Activated naive CD4-positive, alpha-beta T cell treated with anti-CD3 and anti-CD28 coated beads, Interleukin-2, amount 50 U/mL, for 72 hours (primary cell): ENCODE measurements at places on chromosomes 16 and 17.

DNA sequence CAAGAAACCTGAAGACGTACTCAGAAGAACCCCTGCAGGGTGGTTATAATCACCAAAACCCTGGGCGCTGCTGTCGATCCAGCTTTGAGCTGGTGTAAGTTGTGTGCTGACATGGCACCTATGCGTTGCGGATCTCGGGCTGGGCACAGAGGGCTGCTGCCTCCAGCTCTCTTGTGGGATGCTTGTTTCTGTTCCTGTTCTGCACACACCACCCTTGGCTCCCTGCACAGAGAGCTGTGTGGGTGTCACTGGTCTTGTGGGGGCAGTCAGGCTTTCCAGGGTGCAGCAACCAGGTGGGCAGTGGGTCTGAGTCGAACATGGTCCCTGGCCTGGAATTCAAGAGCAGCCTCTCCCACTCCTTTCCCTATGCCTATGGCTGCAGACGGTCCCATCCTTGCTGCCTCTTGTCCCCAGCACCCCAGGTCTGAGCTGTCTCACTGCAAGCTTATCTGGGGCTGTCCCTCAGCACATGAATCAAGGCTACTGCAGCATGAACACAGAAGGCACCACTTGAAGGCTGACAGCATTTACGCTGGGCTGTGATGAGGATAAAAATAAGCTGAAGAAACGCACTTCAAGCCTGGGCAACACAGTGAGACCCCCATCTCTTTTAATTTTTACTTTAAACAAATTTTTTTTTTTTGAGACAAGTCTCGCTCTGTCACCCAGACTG lies 20.1 kb downstream of the ZNF276 start:
- DNase-seq = no peak

- no peak for DNase-seq
These were observed 27.8 kb upstream of the ITGA3 start for GRCh38 chr17:50027881-50028735.

GRCh38 chr17:81912441-81913309 lies 1.5 kb upstream of the PCYT2 start:
- no peak for DNase-seq

DNA sequence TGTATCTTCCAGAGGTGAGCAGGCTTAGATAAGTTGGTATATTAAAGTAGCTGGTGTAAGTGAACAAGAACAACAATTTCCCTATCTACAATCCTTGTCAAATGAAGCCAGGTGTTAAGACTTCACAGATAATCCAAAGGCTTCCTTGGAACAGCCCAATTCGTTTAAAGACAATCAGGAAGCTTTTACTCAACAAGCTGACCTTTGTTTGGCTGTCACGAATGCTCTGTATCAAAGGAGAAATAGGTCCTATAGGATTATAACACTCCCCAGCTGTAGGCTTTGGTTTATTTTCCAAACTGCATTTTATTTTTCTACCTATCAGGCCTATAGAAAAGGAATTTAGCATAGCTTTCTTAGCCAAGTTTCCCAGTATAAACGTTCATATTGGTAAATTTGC lies 766.5 kb upstream of the GOT2 start:
- DNase-seq = no peak

- DNase-seq = no peak
These were observed 11.5 kb upstream of the PRSS54 start for GRCh38 chr16:58306327-58306726.

GRCh38 chr17:43578699-43579565 lies 32.8 kb upstream of the ETV4 start:
- DNase-seq = peak; percentile 22

DNA sequence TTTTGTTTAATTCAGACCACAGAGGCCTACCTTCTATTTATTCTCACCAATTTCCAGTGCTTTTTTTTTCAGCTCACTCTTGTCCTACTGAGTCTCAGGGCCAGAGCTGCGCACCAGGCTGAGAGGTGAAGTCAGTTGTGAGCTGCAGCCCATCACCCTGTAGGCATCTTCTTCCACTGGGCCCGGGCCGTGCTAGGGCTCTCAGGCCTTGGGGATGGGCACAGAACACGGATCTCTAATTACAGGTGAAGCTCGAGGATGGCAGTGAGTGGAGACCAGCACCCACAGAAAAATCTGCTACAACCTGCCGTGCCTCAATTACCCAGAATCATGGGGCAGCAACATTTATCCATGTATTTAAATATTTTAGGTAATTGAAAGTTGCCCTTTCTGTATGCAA lies 82.1 kb downstream of the IRX5 start:
- DNase-seq = no peak

DNA sequence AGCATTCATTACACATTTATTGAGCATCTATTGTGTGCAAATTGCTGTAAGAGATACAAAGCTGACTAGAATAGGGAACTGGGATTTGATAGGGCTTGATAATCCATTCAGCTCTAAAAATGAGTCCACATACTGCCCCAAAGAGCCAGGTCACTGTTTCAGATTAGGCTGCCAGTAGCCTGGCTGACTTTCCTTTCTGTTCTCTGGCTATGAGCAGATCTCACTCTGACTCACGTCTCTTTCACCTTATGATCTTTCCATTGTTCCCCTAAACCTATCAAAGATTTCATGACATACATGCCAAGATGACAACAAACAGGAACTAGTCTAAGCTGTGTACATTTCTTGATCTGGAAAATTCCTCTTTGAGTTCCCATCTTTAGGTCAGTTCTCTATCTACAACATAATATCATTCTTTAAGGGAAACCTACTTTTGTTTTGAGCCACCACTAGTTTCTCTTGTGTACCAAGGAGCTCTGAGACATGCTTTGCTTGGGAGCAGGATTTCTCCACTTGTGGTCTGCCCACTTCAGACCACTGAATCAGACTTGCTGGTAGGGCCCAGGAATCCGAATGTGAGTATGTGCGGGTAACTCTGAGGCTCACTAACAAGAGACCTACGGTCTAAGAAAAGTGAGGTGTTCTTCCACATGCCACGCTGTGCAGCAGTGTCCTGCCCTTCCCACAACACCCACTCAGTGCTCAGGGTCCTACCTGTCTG lies 40.9 kb upstream of the ICAM2 start:
- peak; percentile 12 for DNase-seq

- no peak for DNase-seq
These were observed 17.0 kb upstream of the NTN1 start for GRCh38 chr17:9004132-9004960.

DNA sequence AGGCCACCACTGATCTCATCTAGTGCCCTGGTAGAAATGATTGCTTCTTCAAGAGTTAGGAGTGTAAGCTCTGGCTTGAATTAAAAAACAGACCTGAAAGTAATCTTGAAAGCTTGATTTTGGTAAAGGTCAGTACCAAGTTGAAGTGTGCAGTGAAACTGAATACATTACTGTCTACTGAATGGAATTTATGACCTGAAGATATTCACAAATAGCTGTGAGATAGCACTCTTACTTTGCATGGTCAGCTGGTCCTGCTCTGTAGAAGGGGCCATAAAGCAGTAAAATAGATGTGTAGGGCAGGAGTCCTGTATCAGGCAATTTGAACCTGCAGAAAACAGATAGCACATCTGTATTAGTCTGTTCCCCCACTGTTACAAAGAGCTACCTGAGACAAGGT lies 78.6 kb downstream of the MYH13 start:
- no peak for DNase-seq

DNA sequence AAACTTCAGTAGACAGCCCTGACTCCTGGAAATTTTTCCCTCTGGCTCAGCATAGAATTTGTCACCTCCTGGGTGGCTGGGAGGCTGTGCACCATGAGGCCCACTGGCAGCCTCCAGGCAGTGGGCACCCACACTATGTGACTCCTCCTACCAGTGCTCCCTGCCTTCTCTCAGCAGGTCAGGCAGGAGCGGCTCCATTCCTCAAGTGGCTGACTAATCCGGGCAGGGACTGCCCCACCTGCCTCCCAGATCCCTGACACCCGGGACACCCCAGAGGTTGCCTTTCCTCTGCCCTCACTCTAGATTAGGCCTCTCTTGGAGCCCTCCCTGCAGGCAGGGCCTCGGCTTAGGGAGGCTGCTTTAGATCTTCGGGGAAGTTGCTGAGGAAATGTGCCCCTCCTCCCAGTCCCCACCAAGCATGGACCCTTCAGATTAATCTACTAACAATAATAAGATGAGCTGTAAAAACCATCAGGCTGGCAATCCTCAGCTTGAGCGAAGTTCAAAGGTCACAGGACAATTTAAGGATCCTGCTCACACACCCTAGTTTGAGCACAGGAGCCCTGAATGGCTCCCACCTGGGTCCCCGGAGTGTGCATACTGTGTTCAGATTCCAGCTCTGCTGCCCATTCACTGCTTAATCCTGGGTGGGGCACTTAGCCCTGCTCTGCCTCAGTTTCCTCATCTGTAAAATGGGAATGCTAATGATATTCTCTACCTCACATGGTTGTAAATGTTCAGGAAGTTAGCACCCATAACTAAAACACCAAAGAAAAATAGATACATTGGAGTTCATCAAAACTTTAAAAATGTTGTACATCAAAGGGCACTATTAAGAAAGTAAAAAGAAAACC lies 10.0 kb upstream of the MYCBPAP start:
- no peak for DNase-seq

DNA sequence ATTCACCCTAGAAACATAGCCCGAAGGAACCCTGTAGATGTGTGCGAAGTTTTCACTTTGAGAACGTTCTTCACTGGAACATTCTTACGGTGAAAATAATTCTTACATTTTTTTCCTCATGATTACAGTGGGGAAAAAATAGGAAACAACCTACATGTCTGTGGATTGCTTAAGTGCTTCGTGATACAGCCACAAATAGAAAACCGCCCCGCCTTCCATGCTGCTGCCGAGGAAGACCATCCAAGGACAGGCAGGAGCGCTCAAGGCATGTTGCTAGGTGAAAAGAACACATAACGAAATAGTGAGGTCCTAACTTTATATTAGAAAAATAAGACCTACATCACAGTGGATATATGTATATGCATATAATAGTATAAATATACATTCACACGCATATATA lies 78.8 kb downstream of the BMERB1 start:
- no peak for DNase-seq
